Left lung (tissue), 14 donors: ENCODE measurements at places on chromosomes 4 and X. TPM values are rescaled to one million over a fixed set of nuclear protein-coding genes. Genes with fewer than 3 reads are reported as not detected.

DNA sequence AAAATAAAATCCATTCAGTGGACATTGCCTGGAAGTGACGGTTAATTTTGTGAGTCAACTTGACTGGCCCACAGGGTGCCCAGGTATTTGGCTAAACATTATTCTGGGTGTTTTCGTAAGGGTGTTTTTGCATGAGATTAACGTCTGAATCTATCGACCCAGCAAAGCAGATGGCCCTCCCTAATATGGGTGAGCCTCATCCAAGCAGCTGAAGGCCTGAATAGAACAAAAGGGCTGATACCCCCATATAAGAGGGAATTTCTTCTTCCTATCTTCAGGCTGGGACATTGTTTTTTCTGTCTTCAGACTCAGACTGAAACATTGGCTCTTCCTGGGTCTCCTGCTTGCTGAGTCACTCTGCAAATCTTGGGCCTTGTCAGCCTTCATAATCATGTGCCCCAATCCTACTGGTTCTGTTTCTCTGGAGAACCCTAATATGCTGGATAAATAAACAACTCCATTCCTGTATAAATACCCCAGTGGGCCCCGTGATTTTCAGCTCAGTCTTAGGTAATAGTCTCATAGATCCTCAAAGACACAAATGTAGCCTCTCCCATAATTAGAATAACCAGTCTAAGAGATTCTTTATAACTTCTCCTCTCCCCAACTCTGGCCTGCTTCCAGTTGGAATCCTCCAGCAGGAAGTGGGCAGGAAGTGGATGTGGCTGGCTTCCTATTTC, 33.1 kb upstream of the DDX3X start:
- DNase-seq, result no peak

Gene HERC5
- 8.0 TPM for total RNA-seq

DNA sequence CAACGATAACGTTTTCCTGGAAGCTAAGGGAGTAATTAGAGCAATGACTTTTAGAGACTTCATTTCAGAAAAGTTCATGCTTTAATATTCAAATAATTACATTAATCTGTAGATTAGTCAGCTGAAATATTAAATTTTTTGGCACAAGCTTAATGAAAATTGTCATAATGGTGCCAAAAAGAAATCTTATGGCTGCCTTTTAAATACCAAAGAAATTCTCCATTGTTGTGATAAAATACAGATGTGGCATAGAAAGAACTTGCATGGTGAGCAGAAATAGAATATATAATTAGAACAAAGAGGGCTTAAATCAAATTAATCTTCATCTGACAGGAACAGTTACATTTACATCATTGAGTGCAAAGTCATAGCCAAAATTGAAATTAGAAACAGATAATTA, 263.5 kb downstream of the AFF2 start:
- peak; percentile 39 for DNase-seq

GRCh38 chr4:160319221-160319867, 1216.5 kb downstream of the RAPGEF2 start:
- DNase-seq, result no peak

- DNase-seq, result no peak
These were observed 112.2 kb downstream of the DHX15 start for GRCh38 chr4:24472161-24472510.

DNA sequence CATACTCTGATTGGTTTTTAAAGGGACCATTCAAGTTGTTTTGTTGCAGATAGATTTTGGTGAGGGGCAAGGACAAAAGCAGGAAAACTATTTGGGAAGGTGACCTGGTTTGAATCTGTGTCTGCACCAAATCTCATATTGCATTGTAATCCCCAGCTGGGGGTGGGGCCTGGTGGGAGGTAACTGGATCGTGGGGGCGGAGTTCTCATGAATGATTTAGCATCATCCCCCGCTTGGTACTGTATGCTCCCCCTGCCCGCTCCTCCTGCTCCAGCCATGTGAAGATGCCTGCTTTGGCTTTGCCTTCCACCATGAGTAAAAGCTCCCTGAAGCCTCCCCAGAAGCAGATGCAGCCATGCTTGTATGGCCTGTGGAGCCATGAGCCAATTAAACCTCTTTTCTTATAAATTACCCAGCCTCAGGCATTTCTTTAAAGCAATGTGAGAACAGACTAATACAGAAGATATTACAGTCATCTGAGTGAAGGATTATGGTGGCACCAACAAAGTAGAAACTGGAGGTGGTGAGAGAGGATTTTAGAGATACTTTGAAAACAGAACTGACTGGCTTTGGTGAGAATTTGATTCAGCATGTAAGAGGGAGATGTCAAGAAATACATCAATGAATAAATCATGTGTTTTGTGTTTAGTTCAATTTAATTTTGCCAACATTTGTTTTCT, 14.4 kb downstream of the IL21 start:
- DNase-seq, result no peak

- DNase-seq, result no peak
These were observed 16.4 kb upstream of the OTUD4 start for GRCh38 chr4:145196747-145197146.

- DNase-seq, result no peak
These were observed 27.1 kb downstream of the CD99L2 start for GRCh38 chrX:150871341-150871811.
